ENCODE measurements at places on chromosomes 3 and 15.

DNA sequence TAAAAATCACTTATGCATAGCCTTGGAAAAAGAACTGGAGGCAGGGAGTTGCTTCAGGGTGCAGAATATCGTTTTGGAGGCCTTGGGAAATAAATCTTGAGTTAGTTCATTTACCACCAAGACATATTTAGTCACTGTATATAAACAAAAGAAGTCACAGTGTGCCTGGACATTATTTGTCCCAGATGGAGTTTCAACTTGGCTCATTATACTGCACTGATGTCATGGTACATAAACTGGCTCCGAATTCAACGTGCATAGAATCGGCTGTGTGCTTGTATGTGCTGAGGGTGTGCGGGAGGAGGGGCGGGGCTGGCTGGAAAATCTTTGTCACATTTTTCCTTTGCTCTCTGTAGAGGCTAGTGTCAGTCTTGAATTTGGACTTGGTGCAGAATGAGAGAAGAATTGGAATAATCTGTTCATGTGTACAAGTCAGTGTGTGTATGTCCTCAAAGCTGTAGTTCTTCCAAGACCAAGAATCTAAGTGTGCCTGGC is 86.6 kb downstream of the FNDC3B start:
- DNase-seq, result no peak

DNA sequence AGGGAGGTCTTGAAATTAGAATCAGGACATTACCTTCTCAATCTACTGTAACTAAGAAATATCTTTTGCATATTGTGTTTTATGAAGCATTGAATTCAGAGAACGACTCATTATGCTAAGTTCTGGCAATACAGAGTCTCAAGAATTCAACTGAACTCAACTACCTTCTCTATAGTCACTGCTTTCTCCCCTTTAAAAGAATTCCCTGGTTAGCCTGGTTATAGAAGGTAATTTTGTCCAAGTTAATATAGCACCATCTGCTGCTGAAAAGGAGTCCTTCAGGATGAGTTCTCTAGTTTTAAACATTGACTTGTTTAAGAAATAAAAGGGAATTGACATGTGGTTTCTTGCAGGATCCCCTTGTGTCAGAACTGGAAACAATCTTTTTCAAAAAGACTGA is 60.2 kb downstream of the IL16 start:
- peak; percentile 37 for DNase-seq

GRCh38 chr3:150727653-150728502 is 24.2 kb upstream of the ERICH6 start:
- DNase-seq, result no peak

DNA sequence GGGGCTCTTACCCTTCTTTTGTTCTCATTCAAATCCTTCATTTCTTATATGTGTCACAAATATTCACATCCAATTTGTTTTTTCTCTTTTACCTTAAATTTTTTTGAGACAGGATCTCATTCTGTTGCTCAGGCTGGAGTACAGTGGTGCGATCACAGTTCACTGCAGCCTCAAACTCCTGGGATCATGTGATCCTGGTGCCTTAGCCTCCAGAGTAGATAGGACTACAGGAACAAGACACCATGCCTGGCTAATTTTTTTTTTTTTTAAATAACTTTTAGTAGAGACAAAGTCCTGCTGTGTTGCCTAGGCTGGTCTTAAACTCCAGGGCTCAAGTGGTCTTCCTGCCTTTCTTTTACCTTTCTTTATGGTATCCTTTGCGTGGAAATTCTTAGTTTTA is 66.5 kb downstream of the POLR2M start:
- DNase-seq, result no peak

- no peak for DNase-seq
These were observed 85.8 kb upstream of the RBMS3 start for GRCh38 chr3:29195056-29195455.

- no peak for DNase-seq
These were observed 100.4 kb upstream of the OSBPL11 start for GRCh38 chr3:125695688-125696087.

DNA sequence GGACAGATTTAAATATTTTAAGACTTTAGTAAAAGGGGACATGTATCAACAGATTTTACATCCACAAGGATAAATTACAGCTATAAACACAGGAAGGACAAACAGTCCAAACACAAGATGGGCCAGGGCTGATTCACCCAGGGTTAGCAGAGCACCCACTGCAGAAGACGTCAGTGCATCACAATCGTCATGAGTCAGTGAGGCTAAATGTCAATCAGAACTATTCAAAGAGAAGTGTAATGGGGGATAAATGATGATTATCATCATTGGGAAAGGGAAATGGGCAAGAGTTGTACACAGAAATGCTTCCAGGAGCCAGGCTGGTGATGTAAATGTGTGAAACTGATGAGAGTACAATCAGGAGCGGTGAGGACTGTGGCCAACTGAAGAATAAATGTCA is 226.8 kb downstream of the PLCL2 start:
- DNase-seq, result no peak

- DNase-seq, result no peak
These were observed 76.6 kb upstream of the SNRPN start for GRCh38 chr15:24878153-24878552.

GRCh38 chr3:127088511-127089351 is 104.2 kb upstream of the PRR23E start:
- no peak for DNase-seq

DNA sequence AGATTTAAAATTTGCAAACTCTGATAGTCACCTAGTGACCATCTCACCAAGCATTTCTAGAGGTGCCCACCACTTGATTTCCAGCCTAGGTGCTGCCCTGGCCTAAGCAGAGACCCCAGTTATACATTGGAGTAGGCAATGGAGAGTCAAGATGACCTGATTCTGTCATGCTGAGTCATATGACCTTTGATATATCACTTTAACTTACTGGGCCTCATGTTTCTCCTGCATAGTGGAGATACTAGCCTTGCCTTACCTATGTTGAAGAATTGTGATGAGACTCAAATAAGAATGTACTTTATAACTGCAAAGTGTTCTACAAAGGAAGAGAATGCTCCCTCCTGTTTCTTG is 75.5 kb upstream of the XCR1 start:
- DNase-seq, result no peak

DNA sequence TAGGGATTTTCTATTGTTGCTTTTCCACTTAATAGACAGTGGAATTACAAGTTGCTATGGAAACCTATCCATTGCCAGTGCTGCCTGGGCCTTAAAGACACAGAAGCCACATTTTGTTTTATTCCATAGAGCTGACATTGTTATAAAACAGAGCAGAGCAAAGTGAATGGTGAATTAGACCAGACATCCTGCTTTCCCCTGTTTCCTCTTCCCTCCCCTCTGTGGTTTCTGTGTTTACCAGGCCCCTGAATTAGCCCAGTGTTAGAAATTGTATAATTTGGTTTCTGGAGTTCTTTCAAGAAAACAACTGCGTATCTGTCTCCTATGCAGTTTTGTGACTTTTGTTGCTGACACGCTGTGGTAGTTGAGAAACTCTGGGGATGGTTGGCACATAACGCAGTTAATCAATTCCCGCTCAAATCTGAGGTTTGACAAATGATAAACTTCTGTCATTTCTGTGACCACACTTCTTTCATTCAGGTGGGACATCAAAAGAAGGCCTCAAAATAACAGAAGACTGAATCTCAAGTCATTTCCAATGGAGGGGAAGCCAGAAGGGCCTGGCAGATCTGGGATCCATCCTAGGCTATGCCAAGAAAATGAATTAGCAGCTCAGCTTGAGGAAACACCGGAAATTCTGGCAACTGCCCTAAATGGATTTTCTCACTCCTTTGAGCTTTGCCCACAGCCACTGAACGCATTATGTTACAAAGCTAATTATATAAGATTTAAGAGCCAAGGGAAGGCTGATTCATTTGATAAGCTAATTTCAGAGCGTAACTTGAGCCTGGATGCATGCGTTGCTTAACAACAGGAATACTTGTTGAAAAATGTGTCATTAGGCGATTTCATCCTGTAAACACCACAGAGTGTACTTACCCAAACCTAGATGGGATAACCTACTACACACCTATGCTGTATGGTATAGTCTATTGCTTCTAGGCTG is 46.9 kb downstream of the NR1D2 start:
- DNase-seq, result no peak

GRCh38 chr3:127637546-127637945 is 8.6 kb downstream of the PODXL2 start:
- no peak for DNase-seq

DNA sequence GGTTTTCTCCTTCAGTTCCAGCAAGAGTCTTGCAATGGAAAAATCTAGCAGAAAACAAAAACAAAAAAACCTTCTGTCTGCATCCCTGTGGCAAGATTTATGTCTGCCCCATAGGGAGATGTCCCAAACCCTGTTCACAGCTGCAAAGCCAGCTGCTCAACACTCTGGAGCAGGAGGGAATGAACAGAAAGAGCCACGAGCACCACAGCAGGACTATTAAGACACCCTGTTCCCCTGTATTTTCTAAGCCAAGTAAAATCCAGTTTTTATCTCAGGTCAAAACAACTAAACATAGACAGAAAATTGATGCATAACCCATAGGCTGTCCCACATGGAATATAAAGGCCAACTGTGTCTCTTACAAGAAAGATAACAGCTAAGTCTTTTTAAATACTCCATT is 357.9 kb downstream of the LSAMP start:
- DNase-seq, result no peak

GRCh38 chr3:175940243-175940642 is 1081.1 kb downstream of the NAALADL2 start:
- DNase-seq, result no peak

DNA sequence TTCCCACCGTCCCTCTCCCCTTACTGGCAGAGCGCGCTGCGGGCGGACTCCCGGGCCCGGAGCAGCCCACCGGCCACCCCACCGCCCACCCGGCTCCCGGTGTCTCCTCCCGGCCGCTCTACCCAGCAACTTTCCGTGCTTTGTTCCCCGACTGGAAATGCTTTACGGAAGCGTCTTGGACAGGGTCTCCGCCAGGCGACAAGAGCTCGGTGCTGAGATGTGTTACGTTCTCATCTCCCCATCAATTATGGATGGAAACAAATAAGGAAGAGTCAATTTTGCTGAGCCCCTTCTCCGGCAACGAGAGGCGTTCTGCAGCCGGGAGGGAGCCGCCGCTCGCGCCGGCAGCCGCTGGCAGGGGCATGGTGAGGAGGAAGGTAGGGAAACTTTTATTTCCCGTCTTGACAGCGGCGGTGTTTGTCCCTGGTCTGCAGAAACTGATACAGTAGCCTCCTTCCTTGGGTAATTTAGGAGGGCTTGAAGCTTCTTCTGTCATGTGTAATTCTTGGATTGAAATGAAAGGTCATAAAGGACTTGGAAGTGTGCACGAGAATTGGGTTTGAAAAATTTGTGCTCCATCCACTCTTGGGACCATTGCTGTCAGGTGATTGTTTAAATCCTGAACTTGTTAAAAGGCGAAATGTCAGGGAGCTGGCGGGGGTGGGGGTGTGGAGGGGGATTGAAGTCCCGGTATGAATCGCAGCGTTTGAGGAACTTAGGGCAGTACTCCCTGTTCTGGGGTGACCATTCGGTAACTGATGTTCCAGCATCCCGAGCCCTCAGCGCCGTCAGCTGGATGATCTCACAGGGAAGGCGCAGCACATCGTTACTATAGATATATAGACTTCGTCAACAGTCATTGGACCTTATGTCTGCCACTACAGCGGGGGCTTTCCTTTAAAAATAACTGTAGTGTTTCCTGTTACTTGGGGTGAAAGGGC is 1.5 kb downstream of the SEMA6D start:
- DNase-seq, result no peak

- DNase-seq, result peak; percentile 31
These were observed 10.0 kb downstream of the SNTN start for GRCh38 chr3:63662500-63662899.

- no peak for DNase-seq
These were observed 42.8 kb upstream of the PLOD2 start for GRCh38 chr3:146203776-146204175.

DNA sequence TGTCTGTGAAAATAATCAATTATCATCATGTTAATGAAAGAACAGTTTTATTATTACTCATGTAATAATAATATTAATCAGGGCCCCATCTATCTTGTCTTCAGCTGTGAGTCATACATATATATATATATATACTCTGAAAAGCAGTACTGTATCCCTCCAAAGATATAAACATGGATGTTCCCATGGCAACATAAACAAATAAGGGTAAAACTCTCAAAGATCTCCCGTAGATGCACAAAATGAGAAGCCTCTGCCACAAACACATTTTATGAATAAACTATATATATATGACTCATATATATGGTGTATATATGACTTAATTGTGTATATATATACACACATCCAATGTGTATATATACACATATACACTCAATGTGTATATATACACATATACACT is 163.8 kb upstream of the ARHGEF26 start:
- DNase-seq, result no peak

DNA sequence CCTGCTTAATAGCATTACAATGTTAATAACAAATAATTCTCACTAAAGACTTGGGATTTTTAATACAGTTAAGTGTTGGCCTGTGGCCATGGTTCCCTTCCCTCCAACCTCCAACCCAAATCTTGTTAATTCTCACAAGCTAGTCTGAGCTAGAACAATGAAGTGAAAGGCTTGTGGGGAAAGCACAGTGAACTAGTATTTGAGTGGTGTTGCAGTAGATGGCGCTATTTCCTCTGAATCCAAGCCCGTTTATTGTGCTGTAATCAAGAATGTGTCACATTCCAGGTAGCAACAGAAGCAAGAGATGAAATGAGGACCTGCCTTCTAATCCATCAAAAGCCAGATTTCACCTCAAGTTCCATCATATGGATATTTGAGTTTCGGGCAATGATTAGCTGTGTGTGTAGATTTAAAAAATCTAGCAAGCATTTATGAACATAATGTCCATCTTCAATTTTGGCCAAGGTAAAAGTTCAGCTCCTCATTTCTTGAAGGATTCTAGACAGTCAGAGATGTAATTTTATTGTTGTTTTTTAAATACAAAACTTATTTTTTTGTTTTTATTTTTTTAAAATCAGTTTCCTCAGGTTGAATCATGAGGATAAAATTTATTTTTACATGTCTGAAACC is 160.7 kb downstream of the SQOR start:
- peak; percentile 85 for DNase-seq

DNA sequence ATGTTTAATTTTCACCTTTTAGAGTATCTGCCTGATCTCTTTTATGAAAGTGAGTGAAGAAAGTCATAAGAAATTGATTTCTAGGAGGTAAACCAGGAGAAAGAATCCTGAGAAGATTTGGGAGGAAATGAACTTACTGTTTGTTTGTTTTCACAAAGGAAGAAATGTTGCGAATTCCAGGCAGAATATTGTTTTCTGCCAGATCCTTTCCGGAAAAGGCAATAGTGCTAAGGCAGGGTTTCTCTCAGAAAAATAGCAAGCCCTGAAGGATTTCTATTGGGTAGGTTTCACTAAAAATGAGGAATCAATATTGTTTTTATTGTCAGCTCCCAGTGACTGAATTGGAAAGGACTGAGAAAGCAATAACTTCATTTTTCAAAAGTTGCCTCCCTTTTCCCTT is 85.7 kb upstream of the TGFBR2 start:
- DNase-seq, result no peak

GRCh38 chr15:72285927-72286516 is 13.7 kb upstream of the PARP6 start:
- DNase-seq, result peak; percentile 75

GRCh38 chr15:74464216-74464615 is 3.3 kb upstream of the UBL7 start:
- DNase-seq, result no peak

All from HT-29 (cell line).